Mesothelial cell of epicardium (in vitro differentiated cells): ENCODE measurements at places on chromosomes 11 and 22. TPM values are rescaled to one million over a fixed set of nuclear protein-coding genes. Genes with fewer than 3 reads are reported as not detected.

- peaks cover 73% of the 10 kb centered on the region for H3K27me3 ChIP-seq
- no peaks in the 10 kb centered on the region for H3K36me3 ChIP-seq
- DNase-seq, result no peak
- no peak overlapping the region for H3K27ac ChIP-seq
- H3K4me1 ChIP-seq, result peaks cover 5% of the 10 kb centered on the region
Measured at GRCh38 chr11:132997396-132997795, 534.9 kb downstream of the OPCML start.

DNA sequence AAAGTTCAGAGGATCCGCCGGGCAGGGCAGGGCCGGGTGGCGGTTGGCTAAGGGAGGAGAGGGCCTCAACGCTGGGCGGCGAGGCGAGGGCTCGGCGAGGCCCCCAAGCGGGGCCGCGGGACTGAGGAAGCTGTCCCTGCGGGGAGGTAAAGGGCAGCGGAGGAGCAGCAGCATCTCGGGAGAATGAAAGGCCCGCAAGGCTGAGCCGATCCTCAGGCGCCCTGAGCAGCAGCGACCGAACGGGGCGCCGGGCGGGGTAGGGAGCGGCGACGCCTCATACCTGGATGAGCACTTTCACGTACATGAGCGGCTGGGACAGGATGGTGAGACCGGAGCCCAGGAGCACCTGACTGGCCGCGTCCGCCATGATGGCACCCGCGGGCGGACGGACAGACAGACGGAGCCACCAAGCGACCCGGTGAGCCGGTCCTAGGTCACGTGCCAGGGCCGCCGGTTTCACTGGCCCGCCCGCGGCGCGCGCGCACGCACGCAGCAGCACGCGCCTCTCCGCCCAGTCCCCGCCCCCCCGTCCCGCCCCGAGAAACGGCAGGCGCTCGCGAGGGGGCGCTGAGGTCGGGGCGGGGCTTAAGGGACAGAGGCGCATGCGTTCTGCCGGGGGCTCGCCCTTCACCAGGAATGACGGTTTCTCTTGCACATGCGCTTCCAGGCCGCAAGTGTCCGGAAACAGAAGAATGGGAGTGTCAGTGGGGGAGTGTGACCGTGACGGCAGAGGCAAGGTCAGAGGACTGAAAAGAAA lies at the start of gene MTCH2:
Gene MTCH2, minus strand, starts transcription at position 461 of the 757 bp plus-strand sequence. Its CDS starts 94 bp downstream, at position 367.
- peak within 1 kb of the TSS; percentile 98 for H3K27ac ChIP-seq
- peaks cover 22% of the 10 kb centered on the region for H3K4me1 ChIP-seq
- DNase-seq, result peak; percentile 91
- peak within 1 kb of the TSS; percentile 94 for H3K4me3 ChIP-seq
- no peaks in the 10 kb centered on the region for H3K27me3 ChIP-seq

Gene TIGD3
- total RNA-seq, result 0.49 to 0.75 TPM (median 0.60 TPM) in 3 replicates

DNA sequence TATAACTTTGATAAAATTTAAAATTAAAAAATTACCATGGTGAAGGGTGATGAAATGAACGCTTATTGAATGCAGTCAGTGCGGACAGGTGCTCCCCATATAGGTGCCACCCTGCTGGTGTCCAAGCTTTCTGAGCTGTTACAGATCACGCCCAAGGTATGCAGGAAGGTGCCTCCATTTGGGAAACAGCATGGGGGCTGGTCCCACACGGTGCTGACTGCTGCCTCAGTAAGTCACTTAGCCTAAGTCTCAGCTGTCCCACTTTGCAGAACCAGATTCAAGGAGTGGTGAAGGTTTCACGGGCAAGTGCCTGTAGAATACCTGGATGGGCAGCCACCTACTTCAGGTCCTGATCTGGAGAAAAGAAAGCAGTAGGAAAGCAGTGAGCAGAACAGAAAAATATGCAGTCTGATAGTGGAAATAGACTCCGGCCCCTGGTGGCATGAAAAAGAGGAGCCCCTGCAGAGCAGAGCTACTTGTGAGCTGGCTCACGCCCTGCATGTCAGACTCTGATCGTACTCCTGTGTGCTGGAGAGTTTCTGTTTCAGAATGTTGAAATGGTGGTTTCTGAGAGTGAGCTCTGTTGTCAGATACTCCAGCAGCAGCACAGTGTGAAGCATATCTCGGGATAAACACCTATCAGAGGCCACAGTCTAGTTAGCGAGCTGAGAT lies 33.2 kb downstream of the ADORA2A start:
- H3K4me3 ChIP-seq, result no peak overlapping the region
- DNase-seq, result no peak
- peak overlapping the region; percentile 17 for H3K27ac ChIP-seq
- no peaks in the 10 kb centered on the region for H3K27me3 ChIP-seq

- peaks cover 19% of the 10 kb centered on the region for H3K36me3 ChIP-seq
- no peak for DNase-seq
- peaks cover 23% of the 10 kb centered on the region for H3K4me1 ChIP-seq
- peak overlapping the region; percentile 99 for H3K27ac ChIP-seq
Measured at GRCh38 chr11:208181-208916, 841 bp downstream of the RIC8A start.

DNA sequence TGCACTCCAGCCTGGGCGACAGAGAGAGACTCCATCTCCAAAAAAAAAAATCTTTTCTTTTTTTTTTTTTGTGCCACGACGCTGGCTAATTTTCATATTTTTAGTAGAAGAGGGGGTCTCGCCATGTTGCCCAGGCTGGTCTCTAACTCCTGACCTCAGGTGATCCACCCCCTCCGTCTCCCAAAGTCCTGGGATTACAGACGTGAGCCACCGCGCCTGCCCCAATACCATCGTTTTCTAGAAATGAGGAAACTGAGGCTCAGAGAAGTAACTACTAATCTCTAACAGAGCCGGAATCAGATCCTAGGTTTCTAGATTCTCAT lies 13.5 kb downstream of the SSH3 start:
- peaks cover 4% of the 10 kb centered on the region for H3K27me3 ChIP-seq
- no peaks in the 10 kb centered on the region for H3K36me3 ChIP-seq
- H3K4me1 ChIP-seq, result peaks cover 16% of the 10 kb centered on the region
- DNase-seq, result no peak

- peaks cover 14% of the 10 kb centered on the region for H3K4me1 ChIP-seq
- H3K4me3 ChIP-seq, result no peak overlapping the region
- H3K27ac ChIP-seq, result no peak overlapping the region
- H3K36me3 ChIP-seq, result peaks cover 23% of the 10 kb centered on the region
Measured at GRCh38 chr22:39515266-39516050, 4.9 kb upstream of the ATF4 start.

DNA sequence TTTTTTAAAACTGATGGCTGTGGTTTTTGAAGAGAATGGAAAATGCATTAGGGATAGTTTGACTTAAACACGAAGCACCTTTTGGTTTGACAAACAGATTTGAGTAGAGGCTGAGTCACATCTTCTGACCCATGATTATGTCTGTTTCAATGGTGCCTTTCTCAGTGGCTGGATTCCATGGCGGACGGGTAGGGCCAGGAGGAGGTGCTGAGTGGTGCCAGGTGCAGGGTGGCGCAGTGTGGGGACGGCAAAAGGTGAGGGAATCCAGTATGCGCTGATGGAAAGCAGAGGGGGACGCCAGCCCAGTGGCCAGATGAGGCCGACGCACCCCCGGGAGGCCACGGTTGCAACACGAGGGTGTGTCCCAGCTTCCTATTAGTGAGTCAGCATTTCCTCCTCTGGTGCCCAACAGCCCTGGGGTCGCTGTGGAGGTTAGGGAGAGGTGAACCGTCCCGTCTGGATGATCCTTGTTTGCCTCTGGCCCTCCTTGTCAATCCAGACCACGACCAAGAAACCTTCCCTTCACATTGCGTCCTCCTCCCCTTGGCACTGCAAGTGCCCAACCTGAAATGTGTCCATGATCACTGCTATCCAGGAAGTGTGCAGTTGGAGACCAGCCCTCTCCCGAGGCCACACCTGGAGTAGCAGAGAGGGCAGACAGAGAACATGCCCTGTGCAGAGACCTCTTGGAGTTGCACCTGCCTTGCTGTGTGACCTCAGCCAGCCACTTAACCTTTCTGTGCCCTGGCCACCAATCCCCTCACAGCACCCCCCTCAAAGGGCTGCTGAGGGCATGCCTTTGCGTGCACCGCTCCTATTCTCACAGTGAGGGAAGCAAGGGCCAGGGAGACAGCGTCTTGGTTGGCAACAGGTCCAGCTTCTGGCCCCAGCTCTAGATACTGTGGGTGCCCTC lies 32.5 kb upstream of the ATXN10 start:
- no peaks in the 10 kb centered on the region for H3K36me3 ChIP-seq
- H3K4me1 ChIP-seq, result peaks cover 26% of the 10 kb centered on the region
- H3K27me3 ChIP-seq, result peaks cover 15% of the 10 kb centered on the region
- DNase-seq, result no peak

DNA sequence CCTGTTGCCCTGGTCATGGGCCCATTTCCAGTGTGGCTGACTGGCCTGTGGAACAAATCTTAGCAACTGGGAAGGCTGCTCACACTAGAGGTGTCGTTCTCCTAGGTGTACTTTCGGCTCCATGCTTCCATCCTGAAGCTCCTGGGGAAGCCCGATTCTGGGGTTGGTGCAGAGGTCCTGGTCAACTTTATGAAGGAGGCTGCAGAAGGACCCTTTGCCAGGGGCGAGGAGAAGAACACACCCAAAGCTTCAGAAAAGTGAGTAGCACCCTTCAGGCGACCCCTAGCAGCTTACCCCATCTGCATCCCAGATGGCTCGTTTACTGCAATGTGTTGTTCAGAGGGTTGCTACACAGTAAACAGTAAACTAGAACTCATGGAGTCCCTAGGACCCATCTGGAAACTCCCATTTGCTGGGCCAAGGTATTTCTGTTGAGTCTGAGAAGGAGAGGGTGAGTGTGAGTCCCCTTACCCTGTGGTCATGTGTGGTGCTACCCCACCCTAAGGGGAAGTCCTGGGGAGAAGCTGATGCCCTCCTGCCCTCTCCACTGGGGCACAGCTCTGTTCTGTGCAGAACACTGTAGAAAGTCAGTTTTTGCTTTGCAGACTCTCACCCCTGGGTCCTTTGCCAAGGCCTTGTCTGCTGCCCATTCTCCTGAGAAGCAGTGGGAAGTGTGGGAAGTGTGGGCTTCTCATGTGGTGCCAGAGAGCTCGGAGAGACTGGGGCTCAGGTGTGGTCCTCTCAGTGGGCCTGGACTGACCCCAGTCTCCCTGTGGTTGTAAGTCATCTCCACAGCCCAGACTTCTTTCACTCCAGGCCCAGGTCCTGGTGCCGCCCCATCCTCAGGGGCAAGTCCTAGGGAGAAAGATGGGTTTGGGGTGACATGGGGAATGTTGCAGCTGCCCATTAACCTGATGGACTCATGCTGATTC lies 85.0 kb downstream of the CABIN1 start:
- H3K36me3 ChIP-seq, result peaks cover 36% of the 10 kb centered on the region
- no peaks in the 10 kb centered on the region for H3K4me1 ChIP-seq
- no peaks in the 10 kb centered on the region for H3K27me3 ChIP-seq
- no peak overlapping the region for H3K27ac ChIP-seq
- no peak for DNase-seq

Gene DNAJB7
- not detected in 3 replicates for total RNA-seq

- no peaks in the 10 kb centered on the region for H3K36me3 ChIP-seq
- H3K27ac ChIP-seq, result no peak overlapping the region
- H3K4me3 ChIP-seq, result no peak overlapping the region
Measured at GRCh38 chr22:29195118-29195963, 10.4 kb upstream of the EMID1 start.

Gene BCL2L13
- total RNA-seq, result 30.4 to 33.9 TPM (median 30.8 TPM) in 3 replicates

GRCh38 chr22:44431256-44431655 lies 66.8 kb downstream of the RTL6 start:
- H3K27me3 ChIP-seq, result peaks cover 14% of the 10 kb centered on the region
- no peak for DNase-seq
- no peak overlapping the region for H3K27ac ChIP-seq
- no peak overlapping the region for H3K4me3 ChIP-seq
- H3K4me1 ChIP-seq, result peaks cover 7% of the 10 kb centered on the region
- H3K36me3 ChIP-seq, result no peaks in the 10 kb centered on the region

Gene TRIM29
- 7.0 to 9.7 TPM (median 7.9 TPM) in 3 replicates for total RNA-seq

Gene TSSC4
- 79.3 to 84.7 TPM (median 82.2 TPM) in 3 replicates for total RNA-seq

DNA sequence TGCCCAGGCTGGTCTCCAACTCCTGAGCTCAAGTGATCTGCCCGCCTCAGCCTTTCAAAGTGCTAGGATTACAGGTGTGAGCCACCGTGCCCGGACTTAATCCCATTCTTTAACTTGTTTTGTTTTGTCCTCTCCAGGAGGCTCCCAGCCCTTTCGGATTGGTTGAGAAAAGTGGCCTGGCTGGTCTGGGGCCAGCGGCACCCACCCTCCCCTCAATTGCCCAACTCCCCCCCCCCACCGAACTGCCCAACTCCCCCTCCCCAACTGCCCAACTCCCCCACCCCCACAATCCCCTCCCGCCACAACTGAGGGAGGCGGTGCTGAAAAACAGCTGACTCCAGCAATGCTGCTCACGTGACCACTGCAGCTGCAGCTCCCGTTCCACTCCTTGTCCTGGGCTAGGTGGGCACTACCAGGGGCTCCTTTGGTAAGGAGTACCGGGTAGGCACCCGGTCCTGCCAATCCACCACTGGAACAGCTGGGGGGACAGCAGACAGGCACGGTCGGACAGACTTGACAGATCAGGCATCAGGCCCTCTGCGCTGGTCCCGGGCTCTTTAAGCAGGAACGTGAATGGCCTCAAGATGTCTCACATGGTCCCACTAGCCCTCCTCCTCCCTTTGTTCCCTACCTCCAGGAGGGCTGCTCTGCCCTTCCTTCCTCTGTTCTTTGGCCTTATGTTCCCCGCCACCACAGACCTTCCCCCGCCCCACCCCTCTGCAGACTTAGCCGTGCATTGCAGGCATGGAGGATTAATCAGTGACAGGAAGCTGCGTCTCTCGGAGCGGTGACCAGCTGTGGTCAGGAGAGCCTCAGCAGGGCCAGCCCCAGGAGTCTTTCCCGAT lies at the start of gene TCN2:
Gene TCN2, plus strand, starts transcription at position 720 of the 845 bp plus-strand sequence. CDS start 158 bp downstream, outside the sequence.
- DNase-seq, result peak; percentile 46
- H3K27me3 ChIP-seq, result no peaks in the 10 kb centered on the region
- H3K4me3 ChIP-seq, result peak within 1 kb of the TSS; percentile 85
- H3K27ac ChIP-seq, result peak within 1 kb of the TSS; percentile 89

- no peaks in the 10 kb centered on the region for H3K4me1 ChIP-seq
- no peaks in the 10 kb centered on the region for H3K36me3 ChIP-seq
- H3K27me3 ChIP-seq, result peaks cover 16% of the 10 kb centered on the region
- DNase-seq, result no peak
- H3K4me3 ChIP-seq, result no peak overlapping the region
Measured at GRCh38 chr11:5556596-5557188, 8.4 kb upstream of the OR52H1 start.

Gene CBLIF
- total RNA-seq, result not detected in 3 replicates

Gene E2F8
- 5.2 to 6.1 TPM (median 5.6 TPM) in 3 replicates for total RNA-seq

- H3K4me1 ChIP-seq, result peaks cover 5% of the 10 kb centered on the region
- no peaks in the 10 kb centered on the region for H3K27me3 ChIP-seq
- no peak overlapping the region for H3K27ac ChIP-seq
- DNase-seq, result no peak
Measured at GRCh38 chr22:46162285-46162684, 12.0 kb downstream of the PPARA start.

Gene WNT7B
- total RNA-seq, result 11.2 to 12.2 TPM (median 12.0 TPM) in 3 replicates
